ENCODE measurements at places on chromosomes 5 and 9.

DNA sequence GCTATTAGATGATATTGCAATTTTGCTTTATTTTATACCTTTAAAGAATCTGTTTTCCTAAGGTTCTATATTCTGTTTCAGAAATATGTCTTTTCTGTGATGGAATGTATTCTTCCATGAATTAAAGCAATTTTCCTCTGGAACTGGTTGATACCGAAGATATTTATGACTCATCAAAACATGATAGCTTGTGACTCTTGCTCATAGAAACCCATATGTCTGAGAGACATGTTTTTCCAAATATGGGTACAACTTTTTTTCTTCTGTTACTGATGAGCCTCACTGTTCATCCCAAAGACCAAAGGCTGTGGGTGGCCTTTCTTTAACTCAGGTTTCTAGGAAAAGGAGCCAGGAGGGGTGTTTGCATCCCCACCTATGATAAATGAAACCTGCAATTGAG is 126.1 kb upstream of the PAPPA start:
- no peak for DNase-seq

DNA sequence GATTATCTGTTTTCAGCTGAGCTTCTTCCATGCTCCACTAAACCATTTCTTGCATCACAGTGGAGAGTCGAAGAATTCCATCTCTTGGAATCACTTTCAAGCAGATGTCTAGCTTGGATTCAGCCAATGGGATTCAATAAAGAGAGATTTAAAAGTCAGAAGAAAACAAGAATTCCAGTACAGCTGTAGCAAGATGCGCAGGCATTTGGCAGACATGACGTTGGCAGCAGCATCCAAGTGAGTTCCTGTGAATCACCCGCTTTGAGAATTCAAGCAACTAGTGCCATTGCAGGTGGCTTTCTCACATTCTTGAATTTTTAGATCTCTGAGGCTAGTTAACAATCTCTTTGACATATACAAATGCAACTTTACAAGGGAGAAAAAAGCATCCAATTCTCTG is 467.0 kb downstream of the CDH10 start:
- no peak for DNase-seq

DNA sequence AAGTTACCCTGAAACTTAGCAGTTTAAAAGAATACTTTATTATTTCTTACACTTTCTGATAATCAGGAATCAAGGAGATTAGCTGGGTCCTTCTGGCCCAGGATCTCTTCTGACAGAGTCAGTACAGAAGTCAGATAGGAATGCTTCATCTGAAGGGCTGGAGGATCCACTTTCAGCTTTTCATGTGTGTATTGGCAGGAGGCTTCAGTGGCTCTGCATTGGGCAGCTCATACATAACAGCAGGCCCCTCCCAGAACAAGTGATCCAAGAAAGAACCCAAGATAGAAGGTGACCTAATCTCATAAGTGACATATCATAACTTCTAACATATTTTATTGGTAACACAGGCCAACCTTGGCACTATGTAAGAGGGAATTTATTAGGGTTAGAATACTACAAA is 258.4 kb downstream of the HCN1 start:
- no peak for DNase-seq

- DNase-seq, result no peak
These were observed 64.1 kb upstream of the IRX4 start for GRCh38 chr5:1946776-1947175.

- DNase-seq, result no peak
These were observed 5.0 kb downstream of the DMRT2 start for GRCh38 chr9:1055166-1055565.

GRCh38 chr5:72709341-72709740 is 107.1 kb upstream of the TNPO1 start:
- no peak for DNase-seq

- DNase-seq, result no peak
These were observed 506.3 kb upstream of the WWC1 start for GRCh38 chr5:167785106-167785505.
